Endothelial cell of umbilical vein (primary cell): ENCODE measurements at places on chromosomes 5 and 9. TPM values are rescaled to one million over a fixed set of nuclear protein-coding genes. Genes with fewer than 3 reads are reported as not detected.

SIT1 gene
- total RNA-seq = not detected in 2 replicates

MCTP1 gene
- 203 and 307 TPM in 2 replicates for total RNA-seq

FOXD1 gene
- total RNA-seq = 0.14 and 0.20 TPM in 2 replicates

LCN9 gene
- not detected in 2 replicates for total RNA-seq

PCDHB9 gene
- total RNA-seq = 0.16 and 0.20 TPM in 2 replicates

ACOT12 gene
- not detected in 2 replicates for total RNA-seq

SPATA9 gene
- not detected in 2 replicates for total RNA-seq

GMCL2 gene
- not detected in 2 replicates for total RNA-seq

DNAH5 gene
- total RNA-seq = 0.35 and 1.7 TPM in 2 replicates

SOX30 gene
- total RNA-seq = not detected in 2 replicates

CCL27 gene
- not detected in 2 replicates for total RNA-seq
